ENCODE measurements at places on chromosomes 3 and 15.

- no peak for DNase-seq
Observed at GRCh38 chr3:15997274-15997943, 177.1 kb upstream of the GALNT15 start.

DNA sequence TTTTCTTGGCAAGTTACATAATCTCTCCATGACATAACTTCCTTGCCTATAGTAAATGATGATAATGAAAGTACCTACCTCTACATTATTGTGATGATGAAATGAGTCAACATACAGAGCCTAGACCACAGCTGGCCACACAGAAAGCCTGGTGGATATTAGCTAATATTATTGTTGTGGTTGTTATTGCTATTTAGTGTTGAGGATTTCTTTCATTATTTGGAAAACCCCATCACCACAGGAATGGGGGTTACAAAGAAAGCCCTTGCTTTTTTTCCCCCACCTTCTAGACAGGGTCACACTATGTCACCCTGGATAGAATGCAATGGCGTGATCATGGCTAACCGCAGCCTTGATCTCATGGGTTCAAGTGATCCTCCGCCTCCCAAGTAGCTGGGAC is 125.0 kb downstream of the PDZRN3 start:
- no peak for DNase-seq

GRCh38 chr15:43527802-43528541 is 10.6 kb downstream of the MAP1A start:
- no peak for DNase-seq

DNA sequence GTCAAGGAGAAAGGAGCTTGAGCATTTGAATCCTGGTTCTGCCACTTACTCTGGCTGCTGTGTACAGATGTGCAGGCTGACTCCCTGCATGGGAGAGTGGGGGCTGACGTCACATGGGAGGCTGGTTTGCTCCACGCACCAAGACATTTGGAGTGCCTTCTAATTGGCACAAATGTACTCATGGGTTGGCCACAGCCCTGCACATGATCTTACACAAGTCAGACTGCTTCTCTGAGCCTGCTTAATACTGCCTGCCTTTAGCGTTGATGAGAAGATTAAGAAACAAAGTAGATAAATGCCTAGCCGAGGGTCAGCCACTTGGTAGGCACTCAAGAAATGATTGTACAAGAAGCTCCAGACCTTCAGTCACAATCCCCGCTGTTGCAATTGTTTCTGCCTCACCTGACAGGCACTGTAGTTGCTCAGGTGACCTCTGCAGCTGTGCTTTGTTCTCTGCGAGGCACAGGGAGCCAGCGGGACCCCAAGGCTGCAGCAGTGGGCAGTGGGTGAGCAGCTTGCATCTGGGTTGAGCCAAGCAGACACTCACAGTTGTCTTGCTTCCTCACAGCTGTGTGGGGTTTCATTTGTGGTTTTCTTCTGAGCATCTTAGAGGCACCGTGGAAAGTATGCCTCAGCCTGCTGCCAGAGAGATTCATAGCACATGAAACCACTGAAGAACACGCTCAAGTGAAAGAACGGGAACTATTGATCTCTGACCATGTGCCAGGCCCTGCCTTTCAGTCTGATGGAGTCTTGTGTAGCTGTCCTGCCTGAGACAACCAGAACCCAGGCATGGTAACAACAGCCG is 33.1 kb downstream of the GRK7 start:
- DNase-seq: peak; percentile 31

Data from stimulated activated CD8-positive, alpha-beta memory T cell treated with anti-CD3 and anti-CD28 coated beads, Interleukin-7, amount 100 ng/mL, for 1 hour (primary cell).